Fibroblast of mammary gland (primary cell): ENCODE measurements at places on chromosomes 2 and 18.

DNA sequence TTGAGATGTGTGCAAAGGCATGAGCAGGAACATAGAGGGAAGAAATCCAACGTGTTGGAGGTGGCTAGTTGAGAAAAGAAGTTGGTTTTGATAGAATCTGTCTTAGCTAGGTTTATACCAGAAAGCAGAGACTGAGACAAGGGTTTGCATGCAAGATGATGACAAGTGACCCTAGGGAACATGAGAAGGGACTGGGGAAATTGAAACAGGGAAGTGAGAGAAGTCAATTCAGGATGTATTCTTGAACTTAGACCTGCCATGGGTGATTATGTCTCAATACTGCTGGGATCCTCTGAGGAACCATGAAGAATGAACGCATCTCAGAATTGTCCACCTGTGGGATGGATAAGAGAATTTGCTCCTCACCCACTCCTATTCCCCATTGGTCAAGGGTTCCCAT, 20.5 kb downstream of the IL36A start:
- DNase-seq: no peak

DNA sequence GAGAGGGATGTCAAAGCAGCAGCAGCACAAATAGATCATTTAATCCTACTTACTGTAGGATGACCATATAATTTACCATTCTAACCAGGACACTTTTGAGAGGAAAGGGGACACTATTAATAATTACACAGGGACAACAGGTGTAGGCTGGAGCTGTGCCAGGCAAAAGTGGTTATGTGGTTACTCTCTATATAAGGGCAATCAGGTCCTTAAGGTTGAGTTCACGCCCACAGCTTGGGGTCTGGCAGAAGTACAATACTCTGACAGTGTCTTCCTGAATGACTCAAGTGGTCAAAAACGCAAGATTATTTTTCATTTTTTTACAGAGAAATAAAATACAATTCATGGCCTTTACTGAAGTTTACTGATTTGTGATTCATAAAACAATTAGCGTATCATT, 2.8 kb downstream of the PREPL start:
- DNase-seq: peak; percentile 74

DNA sequence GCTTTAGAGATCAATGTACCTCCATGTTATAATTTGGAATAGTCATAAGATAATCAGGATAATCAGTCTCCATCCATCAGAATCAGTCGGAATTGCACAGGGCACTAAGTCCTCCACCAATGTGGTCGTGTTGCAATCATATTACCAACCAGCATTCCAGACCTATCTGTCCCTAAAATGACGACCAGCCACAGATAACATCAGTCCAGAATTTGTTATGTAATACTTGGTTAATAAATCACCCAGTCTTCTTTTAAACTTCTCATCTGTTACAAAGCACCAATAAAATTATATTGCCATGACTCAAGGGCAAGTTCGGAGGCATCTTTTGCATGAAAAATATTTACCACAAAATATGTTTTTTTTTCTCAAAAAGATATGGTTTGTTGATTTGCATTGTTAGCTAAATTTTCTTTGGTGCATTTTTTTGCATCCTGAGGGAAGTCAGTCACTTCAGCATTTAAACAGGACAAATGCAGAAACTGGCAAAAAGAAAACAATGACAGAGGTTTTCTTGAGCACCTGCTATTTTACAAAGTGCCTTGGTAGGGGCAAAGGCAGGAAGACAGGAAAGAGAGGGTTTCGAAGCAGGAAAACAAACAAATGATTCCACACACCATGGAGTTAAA, 29.3 kb downstream of the PIEZO2 start:
- DNase-seq: no peak

GRCh38 chr2:223052548-223053483, 826 bp downstream of the KCNE4 start:
- DNase-seq: peak; percentile 27

DNA sequence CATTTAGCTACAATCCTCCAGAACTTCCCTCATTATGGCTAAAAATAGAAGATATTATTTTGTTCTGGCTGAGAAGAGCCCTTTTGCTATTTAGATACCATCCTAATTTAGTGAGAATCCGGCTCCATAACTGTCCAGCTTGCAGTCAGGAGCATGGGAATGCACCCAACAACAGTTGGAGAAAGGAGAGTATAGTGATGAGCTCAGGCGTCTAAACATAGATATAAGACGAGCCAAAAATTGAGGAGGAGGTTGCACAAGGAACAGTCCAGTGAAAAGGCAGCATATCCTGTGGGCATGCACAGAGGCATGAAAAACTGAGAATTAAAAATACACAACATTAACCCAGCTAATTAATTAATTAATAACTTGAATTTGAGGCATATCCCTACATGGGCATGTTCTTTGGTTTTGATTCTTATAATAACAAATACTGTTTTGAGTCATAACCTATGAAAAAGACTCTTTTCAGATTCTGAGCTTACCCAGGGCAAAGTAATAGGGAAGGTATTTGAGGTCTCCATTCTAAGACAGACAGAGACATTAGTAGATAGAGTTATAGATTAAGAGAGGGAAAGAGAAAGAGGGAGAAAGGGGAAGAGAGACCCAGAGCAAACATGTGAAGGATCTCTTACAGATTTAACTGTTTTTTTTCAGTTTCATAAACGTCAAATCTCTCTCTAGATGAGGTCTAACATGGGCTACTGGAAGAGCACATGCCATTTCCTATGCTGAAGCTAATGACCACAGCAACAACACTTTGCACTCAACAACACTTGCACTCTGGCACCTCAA, 311.2 kb downstream of the OSR1 start:
- DNase-seq: peak; percentile 58

DNA sequence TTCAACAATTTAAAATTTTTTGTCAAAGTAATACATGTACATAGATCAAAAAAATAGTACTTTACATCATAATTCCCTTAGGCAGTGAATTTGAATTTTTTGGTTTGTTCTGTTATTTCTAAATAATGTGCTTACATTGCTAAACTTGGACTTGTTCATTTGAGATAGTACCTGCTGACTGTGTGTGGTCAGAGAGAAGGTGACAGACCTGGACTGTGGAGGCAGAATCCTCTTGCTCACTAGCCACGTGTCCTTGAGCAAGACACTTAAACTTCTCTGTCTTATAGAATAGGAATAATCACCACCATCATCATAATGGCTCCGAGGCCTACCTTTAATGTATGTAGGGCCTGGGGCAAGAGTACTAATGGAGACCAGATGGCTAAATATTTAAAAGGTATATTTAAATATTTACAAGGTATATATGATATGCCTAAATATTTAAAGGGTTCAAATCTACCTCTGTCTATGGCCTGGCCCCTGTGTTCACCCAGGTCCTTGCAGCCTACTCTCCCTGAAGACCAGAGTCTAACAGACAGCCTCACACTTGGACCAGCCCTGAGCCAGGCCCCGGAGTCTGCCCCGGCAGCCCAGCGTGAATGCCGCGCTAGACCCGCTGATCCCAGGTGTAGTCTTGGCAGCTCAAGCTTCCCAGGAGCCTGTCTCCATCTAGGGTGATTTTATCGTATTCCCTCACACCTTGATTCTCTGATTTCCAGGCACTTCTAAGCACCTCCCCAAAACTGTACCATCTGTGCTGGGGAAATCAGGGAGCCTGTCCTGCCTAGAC, 33.5 kb downstream of the ZNF532 start:
- DNase-seq: no peak

GRCh38 chr2:33706410-33706809, 107.3 kb upstream of the FAM98A start:
- DNase-seq: no peak

DNA sequence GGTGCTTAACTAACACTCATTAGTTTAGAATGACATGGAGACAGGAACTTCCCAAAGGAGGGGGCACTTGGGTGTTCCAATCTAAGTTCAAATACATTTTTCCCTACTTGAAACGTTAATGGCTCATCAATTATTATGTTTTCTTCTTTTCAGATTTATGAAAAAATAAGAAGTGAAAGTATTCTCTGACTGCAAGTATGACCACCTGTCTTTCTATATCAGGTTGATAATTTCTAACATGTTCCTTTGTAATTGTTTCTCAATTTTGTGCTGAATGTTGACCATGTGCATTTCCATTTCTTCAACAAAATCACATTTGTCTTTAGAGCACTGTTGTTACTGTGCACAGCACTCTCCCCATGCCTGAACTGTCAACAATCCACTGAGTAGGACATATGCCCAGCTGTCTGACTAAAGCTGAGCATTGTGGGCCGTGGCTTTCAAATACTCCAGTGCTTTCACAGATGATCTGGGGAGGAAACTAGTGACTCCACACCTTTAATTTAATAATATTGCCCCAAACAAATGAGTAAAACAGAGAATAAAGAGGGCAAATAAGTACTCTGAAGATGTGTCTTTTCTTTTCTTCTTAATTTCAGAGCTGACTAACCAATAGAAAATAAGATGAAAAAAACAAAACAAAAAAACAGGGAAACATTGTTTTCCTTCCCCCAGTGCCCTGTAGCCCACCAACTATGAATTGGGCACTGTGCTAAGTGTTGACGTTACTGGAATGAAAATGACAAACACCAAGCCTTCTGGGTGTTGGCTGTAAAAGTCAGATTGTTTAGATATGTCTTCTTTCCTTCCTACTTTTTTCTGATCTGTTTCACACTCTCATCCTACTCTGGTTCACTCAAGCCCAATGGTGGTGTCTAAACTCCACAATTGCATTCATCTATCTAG, 16.0 kb downstream of the LANCL1 start:
- no peak for DNase-seq

DNA sequence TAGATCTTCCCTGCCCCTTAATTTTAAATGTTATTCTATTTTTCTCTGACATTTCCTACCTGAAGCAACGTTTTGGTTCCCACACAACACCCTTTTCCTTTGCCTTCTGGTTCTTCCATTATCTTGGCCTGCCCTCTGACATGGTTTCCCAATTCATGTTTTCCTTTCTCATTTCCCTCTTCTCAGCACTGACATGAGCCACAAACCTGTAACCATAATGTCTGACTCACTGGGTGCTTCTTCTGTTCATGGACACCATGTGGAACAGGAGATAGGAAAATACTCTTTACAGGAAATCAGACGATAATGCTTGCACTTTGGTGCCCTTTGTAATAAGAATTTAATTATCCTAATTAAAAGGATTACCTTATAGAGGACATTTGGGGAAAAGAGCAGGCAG, 142.0 kb downstream of the ZEB2 start:
- peak; percentile 88 for DNase-seq

DNA sequence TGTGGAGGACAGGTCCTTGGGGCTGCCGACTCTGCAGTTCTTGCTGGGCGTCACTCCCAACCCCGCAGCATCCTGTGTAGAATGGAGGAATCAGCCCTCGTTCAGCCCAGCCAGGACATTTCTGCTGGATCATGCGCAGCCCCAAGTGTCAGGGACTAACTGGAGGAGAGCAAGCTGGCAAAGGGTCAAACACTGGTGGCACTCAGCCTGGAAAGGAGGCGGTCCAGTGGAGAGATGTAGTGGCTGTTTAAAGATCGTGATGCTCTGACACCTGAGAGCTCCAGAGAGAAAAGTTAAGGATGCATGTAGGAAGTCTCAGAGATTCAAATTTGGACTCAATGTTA, 63.6 kb upstream of the SH3RF3 start:
- no peak for DNase-seq

GRCh38 chr18:28002841-28003240, 174.1 kb downstream of the CDH2 start:
- no peak for DNase-seq

GRCh38 chr2:33452545-33452944, 23.9 kb upstream of the RASGRP3 start:
- no peak for DNase-seq

DNA sequence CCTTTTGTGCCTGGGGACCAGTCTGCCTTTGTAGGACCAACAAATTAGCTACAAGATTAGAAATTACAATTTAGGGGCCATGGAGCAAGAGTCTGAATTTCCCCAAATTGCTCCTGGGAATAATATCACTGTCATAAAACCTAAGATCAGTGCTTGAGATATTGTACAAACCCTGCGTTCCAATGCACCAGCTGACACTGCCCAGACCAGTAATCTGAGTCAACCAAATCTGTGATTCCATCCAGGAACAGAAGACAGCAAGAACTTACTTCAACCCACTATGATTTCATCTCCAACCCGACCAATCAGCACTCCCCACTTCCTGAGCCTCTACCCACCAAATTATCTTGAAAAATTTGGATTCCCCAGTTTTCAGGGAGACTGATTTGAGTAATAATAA, 1305.0 kb upstream of the NRXN1 start:
- peak; percentile 7 for DNase-seq

- no peak for DNase-seq
Observed at GRCh38 chr18:49499046-49499637, 12.1 kb upstream of the C18orf32 start.

DNA sequence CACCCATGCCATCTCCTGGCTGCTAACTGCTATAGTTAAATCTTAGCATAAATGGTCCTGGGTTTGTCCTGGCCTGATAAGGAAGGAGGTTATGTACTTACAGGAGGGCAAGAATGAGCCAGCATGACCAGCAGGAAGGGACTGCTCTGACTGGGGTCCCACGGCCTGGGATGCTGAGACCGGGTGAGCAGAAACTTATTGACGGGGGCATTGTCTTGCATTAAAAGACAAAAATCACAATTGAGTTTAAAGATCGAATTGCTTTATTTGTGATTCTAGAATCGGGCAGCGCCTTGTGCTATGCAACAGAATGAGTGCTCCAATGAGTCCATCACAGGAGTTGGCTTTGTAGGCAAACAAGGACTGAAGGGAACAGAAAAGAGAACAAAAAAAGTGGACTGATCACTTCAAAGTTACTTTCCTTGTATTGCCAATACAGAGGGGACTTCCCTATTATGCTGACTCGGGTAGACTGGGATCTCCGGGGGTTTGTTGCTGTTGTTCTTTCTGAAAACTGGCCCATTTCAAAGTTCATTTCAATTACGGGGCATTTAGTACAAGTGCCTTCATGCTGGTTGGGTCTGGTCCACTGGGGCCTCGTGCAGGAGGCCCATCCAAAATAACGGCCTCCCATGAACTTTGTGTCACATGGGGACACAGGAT, 87.1 kb upstream of the SLC66A3 start:
- DNase-seq: no peak
